ENCODE measurements at places on chromosomes 3 and 15. TPM values are rescaled to one million over a fixed set of nuclear protein-coding genes. Genes with fewer than 3 reads are reported as not detected.

The SLC25A38 gene
- 72.4 TPM for total RNA-seq

The CCR1 gene
- total RNA-seq, result 0.46 TPM

The SLTM gene
- total RNA-seq, result 65.8 TPM

The AMIGO3 gene
- total RNA-seq, result 1.4 TPM

The ISG20 gene
- 6.9 TPM for total RNA-seq

The GOLGA6B gene
- total RNA-seq, result not detected

The GOLGA8J gene
- total RNA-seq, result not detected

The GRAMD2A gene
- total RNA-seq, result 4.3 TPM

The CYP8B1 gene
- total RNA-seq, result not detected

The STRIT1 gene
- total RNA-seq, result 4.9 TPM

DNA sequence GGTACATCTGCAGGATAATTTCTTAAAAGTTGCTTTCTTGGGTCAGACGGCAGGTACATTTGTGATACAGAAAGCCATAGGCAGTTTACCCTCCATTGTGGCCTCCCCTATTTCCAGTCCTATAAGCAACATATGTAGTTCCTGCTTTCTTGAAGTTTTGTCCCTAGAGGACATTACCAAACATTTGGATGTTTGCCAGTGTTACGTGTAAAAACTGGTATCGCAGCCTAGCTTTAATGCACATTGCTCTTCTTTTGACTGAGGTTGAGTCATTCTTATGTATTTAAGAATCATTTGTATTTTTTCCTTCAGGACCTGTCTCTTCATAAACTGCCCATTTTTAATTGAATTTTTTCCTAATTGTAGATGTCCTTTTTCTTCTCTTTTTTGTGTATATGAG lies 114.3 kb downstream of the DIPK2A start:
- no peaks in the 10 kb centered on the region for H3K36me3 ChIP-seq
- H3K4me1 ChIP-seq, result no peaks in the 10 kb centered on the region
- H3K4me3 ChIP-seq, result no peak overlapping the region
- H3K27ac ChIP-seq, result no peak overlapping the region
- DNase-seq, result no peak

DNA sequence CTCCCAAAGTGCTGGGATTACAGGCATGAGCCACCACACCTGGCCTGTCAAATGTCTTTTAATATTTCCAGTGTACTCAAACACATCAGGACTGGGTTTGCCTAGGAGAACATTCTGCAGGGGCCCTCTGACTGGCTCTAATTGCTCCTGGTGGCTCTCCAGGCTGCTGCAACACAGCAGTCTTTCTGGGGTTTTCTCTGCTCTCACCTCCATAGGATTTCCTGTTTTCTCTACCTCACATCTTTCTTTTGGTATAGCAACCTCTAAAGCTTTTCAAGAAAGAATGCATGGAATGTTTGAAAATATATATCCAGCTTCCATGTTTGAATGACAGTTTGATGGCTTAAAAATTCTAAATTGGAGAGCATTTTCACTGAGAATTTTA lies 83.3 kb upstream of the IGSF10 start:
- H3K4me1 ChIP-seq, result no peaks in the 10 kb centered on the region
- H3K27me3 ChIP-seq, result no peaks in the 10 kb centered on the region
- no peak for DNase-seq
- no peak overlapping the region for H3K27ac ChIP-seq
- H3K4me3 ChIP-seq, result no peak overlapping the region

DNA sequence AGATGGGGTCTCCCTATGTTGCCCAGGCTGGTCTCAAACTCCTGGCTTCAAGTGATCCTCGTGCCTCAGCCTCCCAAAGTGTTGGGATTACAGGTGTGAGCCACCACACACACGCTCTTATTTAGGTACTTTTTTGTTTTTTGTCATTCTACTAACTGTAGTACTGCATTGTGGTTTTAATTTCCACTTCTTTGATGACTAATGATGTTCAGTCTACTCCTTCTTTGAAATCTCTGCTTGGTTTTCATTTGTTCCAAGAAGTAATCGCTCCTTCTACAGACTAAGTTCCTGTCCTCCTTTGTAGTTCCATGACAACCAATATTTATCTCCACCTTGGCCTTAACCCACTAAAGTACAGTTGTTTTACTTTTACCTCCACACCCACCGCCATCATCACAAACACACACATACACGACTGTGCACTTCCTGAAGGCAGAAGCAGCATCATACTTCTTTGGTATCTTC lies 529 bp upstream of the DLEC1 start:
- H3K4me3 ChIP-seq, result no peak overlapping the region
- H3K36me3 ChIP-seq, result no peaks in the 10 kb centered on the region
- no peaks in the 10 kb centered on the region for H3K27me3 ChIP-seq
- no peak for DNase-seq
- H3K27ac ChIP-seq, result no peak overlapping the region

- H3K4me3 ChIP-seq, result no peak overlapping the region
- H3K27ac ChIP-seq, result no peak overlapping the region
- DNase-seq, result no peak
- no peaks in the 10 kb centered on the region for H3K36me3 ChIP-seq
- no peaks in the 10 kb centered on the region for H3K4me1 ChIP-seq
Observed at GRCh38 chr3:156749244-156749643, 74.9 kb downstream of the TIPARP start.

GRCh38 chr3:105162448-105162847 lies 204.3 kb upstream of the ALCAM start:
- no peak for DNase-seq
- H3K4me1 ChIP-seq, result no peaks in the 10 kb centered on the region
- H3K27me3 ChIP-seq, result no peaks in the 10 kb centered on the region

DNA sequence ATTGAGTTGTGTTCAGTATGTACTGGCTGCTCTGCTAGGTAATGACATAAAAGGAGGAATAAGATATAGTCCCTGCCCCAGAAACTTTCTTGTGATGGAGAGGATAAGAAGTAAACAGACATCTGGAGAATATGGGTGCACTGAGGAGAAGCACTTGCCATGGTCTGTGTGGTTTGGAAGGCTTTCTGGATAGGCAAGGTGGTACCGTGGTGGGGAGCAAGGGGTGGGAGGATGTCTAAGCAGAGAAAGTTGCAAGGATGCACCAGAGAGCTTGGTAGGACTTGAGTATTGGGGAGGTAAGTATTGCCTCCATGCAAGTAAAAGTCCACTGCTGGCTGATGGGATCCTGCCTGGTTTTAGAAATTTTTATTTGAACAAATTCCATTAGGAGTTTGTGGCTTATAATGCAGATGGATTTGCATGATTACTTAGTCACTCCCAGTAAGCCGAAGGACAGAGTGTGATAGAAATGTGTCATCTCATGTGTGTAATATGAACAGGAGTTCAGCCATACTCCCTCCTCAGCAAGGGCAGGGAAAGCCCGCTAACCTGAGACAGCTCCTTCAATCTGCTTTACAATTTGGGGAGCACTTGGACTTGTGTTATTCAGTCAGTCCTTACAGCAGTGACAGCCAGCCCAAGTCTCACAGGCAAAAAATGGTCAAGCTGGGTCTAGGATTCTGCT lies 53.6 kb downstream of the CLSTN2 start:
- H3K4me3 ChIP-seq, result no peak overlapping the region
- H3K27me3 ChIP-seq, result no peaks in the 10 kb centered on the region
- DNase-seq, result no peak
- no peaks in the 10 kb centered on the region for H3K36me3 ChIP-seq
- no peaks in the 10 kb centered on the region for H3K4me1 ChIP-seq
- no peak overlapping the region for H3K27ac ChIP-seq

DNA sequence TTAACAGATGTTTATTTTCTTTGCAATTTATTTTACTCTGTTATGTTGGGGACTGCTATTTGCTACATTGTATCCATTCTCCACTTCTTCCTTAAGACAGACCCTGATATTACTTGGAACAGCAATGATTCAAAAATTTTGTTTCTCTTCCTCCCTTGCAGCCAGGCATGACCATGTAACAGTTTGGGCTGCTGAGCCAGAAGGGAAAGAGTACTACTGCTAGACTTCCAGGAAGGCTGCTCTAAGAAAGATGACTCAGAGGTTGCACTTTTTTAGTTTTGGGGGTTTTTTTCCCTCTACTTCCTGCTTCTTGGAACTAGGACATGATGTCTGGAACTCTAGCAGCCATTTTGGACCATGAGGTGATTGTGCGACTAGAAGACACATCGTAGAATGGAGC lies 10.3 kb downstream of the PRR20G start:
- H3K4me3 ChIP-seq, result no peak overlapping the region
- no peak overlapping the region for H3K27ac ChIP-seq
- peaks cover 3% of the 10 kb centered on the region for H3K27me3 ChIP-seq
- no peak for DNase-seq
- no peaks in the 10 kb centered on the region for H3K36me3 ChIP-seq

- peak; percentile 6 for DNase-seq
- no peaks in the 10 kb centered on the region for H3K36me3 ChIP-seq
- H3K27ac ChIP-seq, result no peak overlapping the region
Observed at GRCh38 chr15:53580366-53580765, 179.1 kb downstream of the WDR72 start.

DNA sequence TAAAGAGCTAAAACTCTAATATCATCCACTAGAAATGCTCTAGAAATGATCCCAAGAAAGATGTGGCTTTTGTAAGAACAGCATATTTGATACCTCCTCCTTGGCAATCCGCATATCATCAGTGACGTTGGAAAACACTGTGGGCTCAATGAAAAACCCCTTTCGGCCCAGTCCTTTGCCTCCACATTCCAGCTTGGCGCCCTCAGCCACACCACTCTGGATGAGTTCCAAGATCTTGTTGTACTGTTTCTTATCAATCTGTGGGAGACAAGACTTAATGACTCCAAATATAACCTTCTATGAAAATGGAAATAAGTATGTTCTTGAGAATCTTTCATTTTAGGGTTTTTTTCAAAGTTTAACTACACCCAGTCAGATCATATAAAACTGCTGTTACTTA lies 103.6 kb downstream of the ALDH1A2 start:
- DNase-seq, result no peak
- no peak overlapping the region for H3K27ac ChIP-seq
- H3K4me3 ChIP-seq, result no peak overlapping the region
- H3K4me1 ChIP-seq, result no peaks in the 10 kb centered on the region
- H3K27me3 ChIP-seq, result no peaks in the 10 kb centered on the region
- no peaks in the 10 kb centered on the region for H3K36me3 ChIP-seq

DNA sequence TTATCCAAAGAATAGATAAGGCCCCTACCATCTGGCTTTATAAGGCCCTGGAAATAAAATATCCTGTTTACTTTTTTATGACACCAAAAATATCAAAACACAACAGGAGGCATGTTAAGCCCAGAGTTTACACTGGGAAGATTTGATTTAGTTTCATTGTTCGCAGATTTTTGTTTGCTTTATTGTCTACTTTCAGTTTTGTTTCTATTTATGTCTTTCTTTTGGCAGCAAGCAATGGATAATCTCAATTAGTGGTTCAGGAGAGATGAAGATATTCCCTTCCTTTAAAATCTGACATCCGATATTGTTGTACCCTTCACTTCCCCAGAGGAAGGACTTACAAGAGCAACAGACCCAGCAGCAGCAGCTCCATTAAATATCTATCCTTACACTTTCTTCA lies 249.4 kb upstream of the ARPP21 start:
- H3K27ac ChIP-seq, result no peak overlapping the region
- H3K4me1 ChIP-seq, result no peaks in the 10 kb centered on the region
- no peak for DNase-seq
- H3K36me3 ChIP-seq, result no peaks in the 10 kb centered on the region
- no peak overlapping the region for H3K4me3 ChIP-seq

- H3K4me1 ChIP-seq, result no peaks in the 10 kb centered on the region
- H3K36me3 ChIP-seq, result no peaks in the 10 kb centered on the region
- no peak for DNase-seq
- no peak overlapping the region for H3K27ac ChIP-seq
- H3K27me3 ChIP-seq, result no peaks in the 10 kb centered on the region
- no peak overlapping the region for H3K4me3 ChIP-seq
Observed at GRCh38 chr15:89625716-89626115, 29.6 kb downstream of the KIF7 start.

DNA sequence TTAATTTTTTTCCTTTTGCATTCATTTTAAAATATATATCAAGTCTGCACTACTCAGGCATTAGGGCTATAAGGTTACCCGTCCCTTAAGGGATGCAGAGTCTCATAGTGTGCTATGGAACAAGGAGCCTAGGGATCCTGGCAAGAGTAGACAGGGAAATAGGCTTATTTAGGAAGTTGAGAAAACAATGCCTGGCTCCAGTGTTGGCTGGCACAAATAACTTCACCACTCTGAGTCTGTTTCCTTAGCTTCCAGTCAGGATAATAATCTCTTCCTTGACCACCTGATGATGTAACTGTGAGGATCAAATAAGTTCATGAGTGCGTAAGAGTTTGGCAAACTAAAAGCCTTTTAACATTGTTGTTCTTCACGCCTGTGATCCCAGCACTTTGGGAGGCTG lies 540.8 kb upstream of the IL12A start:
- H3K4me3 ChIP-seq, result no peak overlapping the region
- no peak for DNase-seq
- no peak overlapping the region for H3K27ac ChIP-seq
- no peaks in the 10 kb centered on the region for H3K36me3 ChIP-seq
- no peaks in the 10 kb centered on the region for H3K27me3 ChIP-seq

DNA sequence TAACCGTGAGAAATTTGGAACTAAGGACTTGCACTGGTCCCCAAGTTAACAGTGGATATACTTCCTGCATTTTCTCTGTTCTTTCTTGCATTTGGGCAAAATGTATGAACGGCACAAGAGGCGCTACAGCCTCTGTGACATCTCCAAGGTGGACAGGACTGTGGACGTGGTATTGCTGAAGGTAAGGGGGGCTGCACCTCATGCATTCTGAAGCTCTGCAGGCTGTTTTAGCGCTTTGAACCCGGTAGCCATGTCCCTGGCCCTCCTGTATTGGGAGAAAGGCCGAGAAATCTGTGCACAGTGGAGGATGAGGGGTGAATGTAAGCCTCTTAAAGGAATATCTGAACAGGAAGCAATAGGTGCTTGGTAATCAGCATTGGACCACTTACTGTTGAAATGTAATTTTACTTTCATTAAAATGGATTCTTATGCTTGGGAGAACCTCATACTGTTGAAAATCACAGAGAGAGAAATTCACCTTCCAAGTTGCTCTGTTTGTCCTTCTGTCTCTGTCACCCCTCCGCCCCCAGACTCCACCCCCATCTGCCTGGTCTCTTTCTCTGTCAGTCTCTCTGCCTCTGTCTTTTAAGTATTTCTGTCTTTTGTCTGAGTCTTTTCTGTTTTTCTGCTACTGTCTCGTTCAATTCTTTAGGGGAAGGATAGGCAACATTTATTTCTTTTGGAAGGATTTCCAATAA lies 174.6 kb downstream of the KLHL25 start:
- DNase-seq, result no peak
- no peaks in the 10 kb centered on the region for H3K4me1 ChIP-seq
- no peaks in the 10 kb centered on the region for H3K27me3 ChIP-seq
- H3K27ac ChIP-seq, result peak overlapping the region; percentile 66
- H3K4me3 ChIP-seq, result peak overlapping the region; percentile 12
- H3K36me3 ChIP-seq, result no peaks in the 10 kb centered on the region
